ENCODE measurements at places on chromosomes 12 and 14.

GRCh38 chr12:32843528-32844095 is 53.0 kb downstream of the PKP2 start:
- DNase-seq, result no peak

DNA sequence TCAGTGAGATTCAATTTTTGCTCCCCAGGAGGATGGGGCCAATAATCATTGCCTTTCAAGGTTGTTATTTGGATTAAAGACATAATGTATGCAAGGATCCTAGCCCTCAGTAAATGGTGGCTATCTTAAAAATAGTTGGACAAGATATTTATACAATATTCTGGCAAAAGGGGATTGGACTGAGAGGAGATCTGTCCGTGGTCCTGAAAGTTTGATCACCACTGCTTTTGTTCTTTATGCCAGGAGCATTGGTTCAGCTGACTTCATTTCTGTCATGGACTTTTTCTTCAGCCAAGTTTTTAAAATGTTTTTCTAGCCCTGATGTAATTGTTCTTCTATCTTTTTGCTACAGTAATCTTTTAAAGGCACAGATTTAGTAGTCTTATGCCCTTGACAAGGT is 70.2 kb upstream of the TCL1A start:
- DNase-seq, result peak; percentile 16

- DNase-seq, result no peak
These were observed 34.2 kb upstream of the PPP1R13B start for GRCh38 chr14:103881268-103882201.

DNA sequence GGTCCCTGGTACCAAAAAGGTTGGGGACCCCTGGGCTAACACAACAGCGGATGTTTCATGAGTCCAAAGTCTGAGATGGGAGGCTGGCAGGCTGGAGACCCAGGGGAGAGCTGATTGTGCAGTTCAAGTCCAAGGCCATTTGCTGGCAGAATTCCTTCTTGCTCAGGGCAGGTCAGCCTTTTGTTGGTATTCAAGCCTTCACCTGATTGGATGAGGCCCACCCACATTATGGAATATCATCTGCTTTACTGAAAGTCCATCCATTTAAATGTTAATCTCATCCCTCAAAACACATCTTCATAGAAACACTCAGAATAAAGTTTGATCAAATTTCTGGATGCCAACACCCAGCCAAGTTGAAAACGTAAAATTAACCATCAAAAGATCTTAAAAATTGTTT is 52.9 kb downstream of the GSC start:
- DNase-seq, result no peak

- no peak for DNase-seq
These were observed 7.2 kb upstream of the SSPN start for GRCh38 chr12:26188127-26188526.

- DNase-seq, result no peak
These were observed 6.0 kb downstream of the PLD4 start for GRCh38 chr14:104930526-104931303.

- DNase-seq, result peak; percentile 2
These were observed 9.7 kb upstream of the PLBD1 start for GRCh38 chr12:14577344-14577743.

DNA sequence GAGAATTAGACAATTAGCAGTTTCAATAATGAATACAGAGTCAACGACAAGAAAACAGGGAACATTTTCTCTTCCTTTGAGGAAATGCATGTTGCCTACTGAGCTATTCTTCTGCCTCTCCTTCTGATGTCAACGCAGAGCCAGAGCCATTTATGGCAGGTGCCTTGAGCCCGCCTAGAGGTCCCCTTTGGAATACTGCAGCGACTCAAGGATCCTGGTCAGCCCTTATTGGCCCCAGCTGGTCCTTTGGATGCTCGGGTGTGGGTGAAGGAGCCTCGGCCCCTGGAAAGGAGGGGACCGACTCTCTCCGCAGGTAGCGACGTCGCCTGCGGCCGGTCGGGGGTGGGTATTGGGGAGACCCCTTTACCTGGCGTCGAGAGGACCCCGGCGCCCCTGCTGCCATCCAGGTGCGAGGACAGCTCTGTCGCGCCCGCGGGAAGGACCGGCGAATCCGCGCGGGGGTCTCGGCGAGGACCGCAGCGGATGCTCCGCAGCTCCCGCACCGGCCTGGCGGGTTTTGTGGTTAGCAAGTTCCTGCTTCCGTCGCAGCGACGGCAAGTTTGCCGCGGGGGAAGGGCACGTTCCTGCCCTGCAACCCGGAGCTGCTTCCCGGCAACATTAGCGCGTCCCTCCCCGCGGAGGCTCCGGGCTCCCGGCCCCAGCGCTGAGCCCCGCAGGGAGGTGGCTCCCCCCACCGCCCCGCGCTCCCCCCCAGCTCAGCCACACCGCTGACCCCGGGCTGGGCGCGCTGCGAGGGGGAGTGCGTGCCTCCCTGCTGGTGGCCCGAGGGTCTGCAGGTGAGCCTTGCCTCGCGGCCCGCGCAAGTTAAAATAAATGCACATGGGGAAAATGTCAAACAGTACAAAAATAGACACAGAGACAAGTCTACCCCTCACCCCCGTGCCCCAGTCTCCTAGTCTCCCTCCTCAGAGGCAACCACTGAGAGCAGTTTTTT is at the start of gene MANSC1:
TSS of gene MANSC1 (minus strand) at position 532 of the 955 bp plus-strand sequence. CDS start 6,928 bp downstream, outside the sequence.
- DNase-seq, result peak; percentile 2

DNA sequence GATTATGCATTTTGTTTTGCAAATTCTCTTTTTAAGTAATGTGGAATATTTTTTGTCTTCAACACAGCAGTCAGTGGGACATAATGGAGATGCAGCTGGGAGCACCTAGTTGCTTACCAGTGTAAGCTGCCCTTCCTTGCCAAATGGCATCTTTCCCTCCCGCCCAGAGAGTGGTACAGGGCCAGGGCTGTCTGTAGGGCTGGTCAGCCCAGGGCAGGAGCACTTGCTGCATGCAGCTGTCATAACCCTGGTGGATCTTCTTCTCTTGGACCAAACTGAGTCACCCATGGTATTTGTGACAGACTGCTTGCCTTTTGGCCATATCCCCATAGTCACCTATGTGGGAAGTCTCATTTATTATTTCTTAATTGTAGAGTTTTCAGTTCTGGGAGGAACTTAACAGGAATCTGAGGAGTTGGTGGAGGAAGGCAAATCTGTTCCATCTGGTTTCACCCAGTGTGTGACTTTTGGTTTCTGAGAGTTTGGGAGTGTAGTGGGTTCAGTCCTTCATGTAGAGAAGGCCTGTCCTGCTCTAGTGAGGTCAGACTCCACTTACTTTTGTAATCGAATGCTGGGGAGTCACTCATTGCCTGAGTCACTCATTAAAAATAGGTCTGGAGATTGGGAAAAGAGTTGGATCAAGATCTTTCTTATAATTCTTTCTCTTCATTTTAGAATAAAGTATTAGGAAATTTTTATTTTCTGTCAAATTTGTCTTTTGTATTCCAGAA is 62.0 kb upstream of the ASPG start:
- no peak for DNase-seq

GRCh38 chr14:91075553-91075952 is 15.1 kb upstream of the RPS6KA5 start:
- no peak for DNase-seq

GRCh38 chr12:56679883-56680575 is 8.1 kb downstream of the PTGES3 start:
- DNase-seq, result no peak

GRCh38 chr12:121005346-121005815 is 10.9 kb downstream of the C12orf43 start:
- DNase-seq, result peak; percentile 71

- no peak for DNase-seq
These were observed 4.7 kb downstream of the LRP1-AS start for GRCh38 chr12:57142727-57143126.

GRCh38 chr12:95699579-95699978 is 91.0 kb downstream of the NTN4 start:
- no peak for DNase-seq

GRCh38 chr14:52086711-52087110 is 17.9 kb upstream of the NID2 start:
- DNase-seq, result no peak

DNA sequence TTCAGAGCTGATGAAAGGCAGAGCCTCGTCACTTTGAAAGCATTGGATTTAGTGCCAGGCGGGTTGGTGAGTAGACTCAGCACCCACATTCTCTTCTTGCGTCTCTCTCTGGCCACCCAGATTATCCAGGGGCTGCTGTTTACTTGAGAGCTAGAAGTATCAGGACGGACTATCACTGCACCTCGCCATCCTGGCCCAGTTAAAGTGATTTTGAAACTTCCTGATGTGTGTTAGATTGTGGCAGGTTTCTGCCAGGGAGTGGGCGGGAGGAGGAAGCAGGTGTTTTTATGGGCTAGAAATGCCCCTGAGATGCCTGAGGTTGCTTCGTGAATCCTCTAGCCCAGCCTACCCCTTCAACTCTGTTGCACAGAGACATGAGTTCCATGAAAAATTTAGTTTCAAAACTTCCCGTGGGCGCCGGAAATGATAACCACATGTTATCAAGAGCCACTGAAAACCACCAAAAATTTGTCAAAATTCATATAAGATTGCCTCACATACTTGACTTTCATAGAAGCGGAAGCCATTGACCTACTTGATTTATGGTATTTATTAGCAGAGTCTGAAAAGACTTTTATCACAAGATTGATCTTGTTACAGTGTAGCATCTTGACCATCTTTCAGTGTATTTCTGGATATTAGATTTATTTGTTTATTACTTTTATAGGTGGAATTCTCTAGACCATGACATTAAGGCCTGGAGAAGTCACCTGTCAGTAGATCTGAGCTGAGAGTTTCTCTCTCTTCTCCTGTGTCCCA is 466.0 kb downstream of the RAD51B start:
- peak; percentile 26 for DNase-seq

- no peak for DNase-seq
These were observed 9.5 kb downstream of the HSP90AA1 start for GRCh38 chr14:102077382-102077709.

Measured in Kasumi-1 (cell line).